ENCODE measurements at places on chromosomes 2 and 18.

GRCh38 chr2:206219957-206220356 lies 54.5 kb upstream of the ZDBF2 start:
- no peaks in the 10 kb centered on the region for H3K36me3 ChIP-seq
- no peak overlapping the region for H3K27ac ChIP-seq
- no peaks in the 10 kb centered on the region for H3K4me1 ChIP-seq
- no peak for DNase-seq
- no peak overlapping the region for H3K4me3 ChIP-seq

DNA sequence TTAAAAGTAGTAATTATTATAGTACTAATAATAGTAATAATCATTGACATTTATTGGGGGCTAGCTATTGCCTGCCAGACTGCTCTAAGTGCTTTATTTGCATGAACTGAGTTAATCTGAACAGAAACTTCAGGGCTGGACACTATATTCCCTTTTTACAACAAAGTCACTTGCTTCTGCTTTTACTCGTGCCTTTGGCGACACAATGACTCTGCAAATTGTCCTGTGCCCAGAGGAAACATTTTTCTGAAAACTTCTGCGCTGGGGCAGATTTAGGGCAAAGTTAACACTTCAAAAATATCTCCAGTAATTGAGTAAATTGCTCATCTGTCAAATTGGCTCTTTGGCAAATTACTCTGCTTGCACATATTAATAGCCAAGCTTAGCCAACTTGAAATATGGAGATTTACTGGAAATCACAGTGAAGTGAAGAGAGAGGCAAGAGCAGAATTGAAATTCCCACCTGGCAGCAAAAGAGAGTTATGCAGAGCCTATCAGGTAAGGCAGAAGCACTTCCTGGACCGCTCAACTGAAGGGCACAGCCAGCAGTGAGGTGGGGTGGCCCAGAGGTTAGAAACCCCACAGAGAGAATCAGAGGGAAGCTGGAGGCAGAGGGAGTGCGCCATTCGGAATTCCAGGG lies 36.3 kb downstream of the BMP10 start:
- H3K4me1 ChIP-seq = peaks cover 18% of the 10 kb centered on the region
- H3K27me3 ChIP-seq = no peaks in the 10 kb centered on the region
- H3K4me3 ChIP-seq = no peak overlapping the region
- no peak for DNase-seq
- H3K36me3 ChIP-seq = no peaks in the 10 kb centered on the region

GRCh38 chr2:85988175-85988913 lies 99.6 kb upstream of the ST3GAL5 start:
- no peak overlapping the region for H3K4me3 ChIP-seq
- peak overlapping the region; percentile 48 for H3K27ac ChIP-seq
- H3K36me3 ChIP-seq = no peaks in the 10 kb centered on the region
- DNase-seq = no peak
- H3K27me3 ChIP-seq = no peaks in the 10 kb centered on the region
- H3K4me1 ChIP-seq = no peaks in the 10 kb centered on the region

GRCh38 chr18:55268151-55268601 lies 308.9 kb upstream of the CCDC68 start:
- no peaks in the 10 kb centered on the region for H3K36me3 ChIP-seq
- no peaks in the 10 kb centered on the region for H3K27me3 ChIP-seq
- H3K4me1 ChIP-seq = no peaks in the 10 kb centered on the region
- no peak overlapping the region for H3K27ac ChIP-seq
- DNase-seq = no peak

GRCh38 chr18:74175658-74176057 lies 27.3 kb downstream of the TIMM21 start:
- no peak for DNase-seq
- H3K27ac ChIP-seq = no peak overlapping the region
- H3K27me3 ChIP-seq = peaks cover 5% of the 10 kb centered on the region
- no peak overlapping the region for H3K4me3 ChIP-seq
- H3K4me1 ChIP-seq = no peaks in the 10 kb centered on the region

GRCh38 chr18:79322441-79322840 lies 73.3 kb upstream of the NFATC1 start:
- peaks cover 35% of the 10 kb centered on the region for H3K36me3 ChIP-seq
- DNase-seq = no peak
- no peaks in the 10 kb centered on the region for H3K4me1 ChIP-seq
- no peak overlapping the region for H3K4me3 ChIP-seq
- H3K27me3 ChIP-seq = no peaks in the 10 kb centered on the region
- no peak overlapping the region for H3K27ac ChIP-seq

GRCh38 chr2:53516650-53517049 lies 251.0 kb upstream of the CHAC2 start:
- no peaks in the 10 kb centered on the region for H3K4me1 ChIP-seq
- H3K36me3 ChIP-seq = no peaks in the 10 kb centered on the region
- no peak overlapping the region for H3K4me3 ChIP-seq
- no peak for DNase-seq
- no peak overlapping the region for H3K27ac ChIP-seq

DNA sequence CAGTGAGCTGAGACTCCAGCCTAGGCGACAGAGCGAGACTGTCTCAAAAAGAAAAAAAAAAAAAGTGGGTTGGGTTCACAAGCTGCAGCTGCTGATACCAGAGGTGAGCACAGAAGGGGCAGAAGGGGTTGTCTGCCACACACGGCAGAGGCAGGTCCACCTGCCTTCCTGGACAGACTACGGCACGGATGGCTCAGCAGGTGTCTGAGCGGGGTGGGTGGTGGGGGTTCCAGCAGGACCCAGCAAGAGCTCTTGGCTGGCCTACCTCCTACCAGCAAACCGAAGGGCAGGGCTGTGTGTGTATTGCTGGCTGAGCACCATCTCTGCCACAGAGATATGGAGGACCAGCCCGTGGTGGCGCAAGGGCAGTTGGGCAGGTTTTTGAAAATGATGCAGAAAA lies 130.4 kb upstream of the ASB18 start:
- no peaks in the 10 kb centered on the region for H3K36me3 ChIP-seq
- no peak overlapping the region for H3K4me3 ChIP-seq
- H3K4me1 ChIP-seq = no peaks in the 10 kb centered on the region
- H3K27ac ChIP-seq = no peak overlapping the region
- no peaks in the 10 kb centered on the region for H3K27me3 ChIP-seq

DNA sequence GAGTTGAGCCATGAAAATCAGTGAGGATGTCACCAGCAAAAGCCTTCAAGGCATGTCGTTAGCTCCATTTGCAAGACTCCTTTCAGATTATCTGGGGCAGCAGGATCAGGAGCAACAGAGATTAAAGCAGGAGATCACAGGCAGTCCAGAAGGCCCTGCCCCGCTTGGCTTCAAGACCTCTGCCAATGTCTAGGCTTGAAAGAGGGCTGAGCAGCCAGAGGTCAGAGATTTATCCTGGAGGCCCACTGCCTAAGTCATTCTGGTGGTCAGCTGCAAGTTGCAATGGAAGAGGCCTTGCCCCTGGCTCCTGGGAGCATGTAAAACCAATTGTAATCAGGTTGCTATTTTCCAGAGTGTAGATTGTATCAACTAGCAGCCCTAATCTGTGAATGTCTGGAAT lies 416.5 kb downstream of the BCL11A start:
- no peak overlapping the region for H3K4me3 ChIP-seq
- no peaks in the 10 kb centered on the region for H3K36me3 ChIP-seq
- H3K27me3 ChIP-seq = no peaks in the 10 kb centered on the region

- H3K36me3 ChIP-seq = no peaks in the 10 kb centered on the region
- no peak overlapping the region for H3K4me3 ChIP-seq
- H3K4me1 ChIP-seq = no peaks in the 10 kb centered on the region
- H3K27ac ChIP-seq = no peak overlapping the region
These were observed 117.5 kb downstream of the DDX1 start for GRCh38 chr2:15708865-15709820.

DNA sequence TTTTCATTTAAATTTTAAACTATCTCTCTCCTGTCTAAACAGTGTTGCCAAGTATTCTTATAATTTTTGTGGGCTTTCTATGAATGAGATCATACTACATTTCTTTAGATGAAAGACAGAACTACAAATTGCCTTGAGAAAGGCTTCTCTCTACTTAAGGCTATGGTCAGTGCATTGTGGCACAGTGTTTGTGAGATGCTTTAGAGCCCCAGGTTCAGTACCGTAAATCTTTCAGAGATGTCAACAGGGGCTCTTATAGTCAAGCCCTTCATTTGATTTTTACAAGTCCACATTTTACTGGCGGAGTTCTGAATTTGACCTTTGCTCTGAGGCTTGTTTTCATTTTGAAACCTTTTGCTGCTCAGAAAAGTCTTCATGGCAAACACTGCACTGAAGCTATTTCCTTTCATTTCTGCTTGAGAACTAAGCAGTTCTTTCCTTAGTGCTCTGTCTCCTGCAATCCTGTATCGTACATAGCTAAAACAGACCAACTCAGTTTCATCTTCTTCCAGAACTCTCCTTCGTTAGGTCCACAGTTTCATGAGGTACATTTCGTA lies 175.2 kb downstream of the NYAP2 start:
- no peak for DNase-seq
- H3K4me3 ChIP-seq = no peak overlapping the region
- no peaks in the 10 kb centered on the region for H3K36me3 ChIP-seq
- no peaks in the 10 kb centered on the region for H3K4me1 ChIP-seq
- H3K27ac ChIP-seq = no peak overlapping the region
- H3K27me3 ChIP-seq = no peaks in the 10 kb centered on the region

GRCh38 chr18:27378431-27379095 lies 193.5 kb upstream of the CHST9 start:
- H3K27me3 ChIP-seq = no peaks in the 10 kb centered on the region
- H3K4me3 ChIP-seq = no peak overlapping the region
- no peak for DNase-seq
- H3K36me3 ChIP-seq = no peaks in the 10 kb centered on the region
- H3K27ac ChIP-seq = no peak overlapping the region
- no peaks in the 10 kb centered on the region for H3K4me1 ChIP-seq

DNA sequence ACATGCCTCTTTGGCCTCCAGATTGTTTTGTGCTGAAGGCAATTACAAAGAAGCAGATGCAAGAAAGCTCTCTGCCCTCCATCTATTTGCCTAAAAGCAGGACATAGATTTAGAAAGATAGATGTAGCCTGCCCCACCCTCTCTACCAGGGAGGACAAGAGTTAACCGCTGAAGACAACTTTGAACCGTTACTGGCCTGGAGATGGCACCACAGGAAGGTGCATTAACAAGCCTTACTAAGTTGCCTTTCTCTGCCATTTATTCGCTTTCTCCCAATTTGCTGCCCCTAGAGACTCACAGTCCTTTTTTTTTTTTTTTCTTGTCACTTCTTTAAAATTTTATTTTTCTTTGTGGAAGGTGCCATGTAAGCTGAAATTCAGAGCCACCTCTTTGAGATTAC lies 28.8 kb upstream of the RMDN2 start:
- no peak overlapping the region for H3K27ac ChIP-seq
- peaks cover 16% of the 10 kb centered on the region for H3K4me1 ChIP-seq
- no peak overlapping the region for H3K4me3 ChIP-seq
- H3K36me3 ChIP-seq = no peaks in the 10 kb centered on the region

DNA sequence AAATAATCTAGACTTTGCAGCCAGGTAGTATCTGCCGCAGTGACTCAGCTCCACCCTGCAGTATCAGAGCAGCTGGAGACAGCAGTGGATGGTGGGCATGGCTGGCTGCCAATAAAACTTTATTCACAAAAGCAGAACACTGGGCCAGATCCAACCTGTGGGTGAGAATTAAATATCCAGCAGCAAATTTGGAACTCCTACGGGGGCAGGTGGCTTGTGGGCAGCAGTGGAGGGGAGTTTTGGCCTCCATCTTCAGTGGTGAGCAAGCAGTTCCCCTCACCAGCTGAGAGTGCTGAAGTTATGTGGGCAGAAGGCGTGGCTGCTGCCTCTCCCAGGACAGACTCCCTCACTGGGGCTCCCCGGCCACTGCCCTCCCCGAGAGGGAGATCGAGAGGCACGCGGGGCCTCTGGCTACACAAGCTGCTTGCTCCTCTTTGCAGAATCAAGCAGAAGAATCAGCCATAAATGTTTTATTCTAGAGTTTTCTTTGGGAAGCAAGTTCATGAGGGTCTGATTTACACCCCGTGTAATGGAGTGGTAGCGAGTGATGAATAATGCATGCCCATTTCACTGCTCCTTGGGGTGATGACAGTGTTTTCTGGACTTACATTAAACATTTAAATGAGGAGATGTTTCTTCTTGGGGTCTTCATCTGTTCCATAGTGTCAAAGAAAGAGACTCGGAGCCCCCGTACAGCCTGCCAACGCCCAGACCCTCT lies 204.3 kb downstream of the SEPTIN10 start:
- no peaks in the 10 kb centered on the region for H3K4me1 ChIP-seq
- H3K27me3 ChIP-seq = no peaks in the 10 kb centered on the region
- no peak for DNase-seq
- H3K36me3 ChIP-seq = no peaks in the 10 kb centered on the region
- no peak overlapping the region for H3K27ac ChIP-seq

DNA sequence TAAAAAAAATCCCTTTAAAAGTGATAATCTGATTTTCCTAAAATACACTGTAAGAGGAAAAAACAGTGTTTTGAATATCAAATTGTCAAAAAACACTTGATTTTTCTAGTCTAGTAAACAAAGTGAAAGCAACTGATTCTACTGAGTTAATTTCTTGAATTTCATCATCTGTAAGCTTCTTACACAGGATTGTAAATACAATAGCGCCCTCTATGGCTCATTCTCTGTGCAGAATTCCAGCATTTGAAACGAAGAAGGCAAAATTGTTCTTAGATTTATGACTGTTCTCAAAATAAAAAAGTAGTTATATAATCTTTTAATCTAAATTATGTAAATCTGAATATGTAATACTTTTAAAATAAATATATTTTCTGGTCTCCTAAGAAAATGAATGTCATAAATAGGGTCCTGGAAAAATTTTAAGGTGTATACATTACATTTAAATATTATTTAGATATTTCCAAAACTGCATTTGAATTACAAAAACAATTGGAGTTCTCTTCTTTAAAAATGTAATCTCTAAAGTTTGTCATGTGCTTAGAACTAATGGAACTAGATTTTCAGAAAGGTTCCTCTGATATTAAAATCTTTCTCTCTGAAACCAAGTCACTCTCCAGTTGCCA lies 176.9 kb upstream of the MC4R start:
- H3K4me3 ChIP-seq = no peak overlapping the region
- no peaks in the 10 kb centered on the region for H3K27me3 ChIP-seq
- peak; percentile 65 for DNase-seq
- no peak overlapping the region for H3K27ac ChIP-seq
- no peaks in the 10 kb centered on the region for H3K36me3 ChIP-seq

DNA sequence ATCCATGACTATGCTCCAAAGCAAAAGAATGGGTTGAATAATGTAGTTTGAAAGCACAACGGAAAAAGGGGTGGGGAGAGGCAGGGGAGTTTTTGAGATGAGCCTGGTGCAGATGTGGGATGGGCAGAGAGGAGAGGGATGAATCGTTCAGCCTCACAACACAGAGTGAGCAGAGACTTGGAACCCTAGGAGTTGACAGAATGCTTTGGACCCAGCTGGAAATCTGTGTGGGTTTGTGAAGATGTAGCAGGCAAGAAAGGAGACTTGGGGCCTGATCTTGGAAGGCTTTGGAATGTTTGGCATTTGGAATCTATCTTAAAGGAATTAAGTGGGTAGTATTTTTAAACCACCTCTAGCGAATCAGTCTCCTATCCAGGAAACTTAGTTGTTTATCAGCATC lies 66.0 kb upstream of the KCTD1 start:
- H3K4me3 ChIP-seq = no peak overlapping the region
- no peak for DNase-seq
- H3K27me3 ChIP-seq = no peaks in the 10 kb centered on the region
- H3K27ac ChIP-seq = no peak overlapping the region
- H3K36me3 ChIP-seq = no peaks in the 10 kb centered on the region

- no peak for DNase-seq
- H3K4me1 ChIP-seq = no peaks in the 10 kb centered on the region
- no peak overlapping the region for H3K27ac ChIP-seq
- no peaks in the 10 kb centered on the region for H3K27me3 ChIP-seq
These were observed 85.9 kb upstream of the NFATC1 start for GRCh38 chr18:79309614-79310358.

- H3K27ac ChIP-seq = no peak overlapping the region
- H3K4me1 ChIP-seq = no peaks in the 10 kb centered on the region
- H3K36me3 ChIP-seq = no peaks in the 10 kb centered on the region
- no peaks in the 10 kb centered on the region for H3K27me3 ChIP-seq
- H3K4me3 ChIP-seq = no peak overlapping the region
- no peak for DNase-seq
These were observed 7.8 kb downstream of the CCNT2 start for GRCh38 chr2:134926231-134926931.

Measured in tibial nerve (tissue), 4 donors.